ENCODE measurements at places on chromosomes 2 and 18.

DNA sequence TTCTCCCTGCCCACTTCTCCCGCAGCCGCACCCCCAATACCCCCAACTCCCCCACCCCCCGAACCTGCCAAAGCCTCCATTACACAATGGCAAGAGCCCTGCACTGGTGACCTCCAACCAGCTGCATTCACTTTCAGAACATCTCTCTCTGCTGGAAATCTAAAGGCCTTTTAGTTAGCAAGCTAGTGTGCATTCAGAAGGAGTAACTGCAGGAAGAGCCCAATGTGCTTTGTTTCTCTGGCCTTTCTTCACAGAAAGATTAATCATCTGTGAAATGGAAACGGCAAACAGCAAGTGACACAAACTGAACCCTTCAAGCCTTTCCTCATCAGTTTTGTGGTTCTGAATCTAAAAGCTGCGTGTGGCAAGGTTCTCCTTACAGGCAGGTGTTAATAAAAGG is 124.2 kb downstream of the OLA1 start:
- no peak for DNase-seq

DNA sequence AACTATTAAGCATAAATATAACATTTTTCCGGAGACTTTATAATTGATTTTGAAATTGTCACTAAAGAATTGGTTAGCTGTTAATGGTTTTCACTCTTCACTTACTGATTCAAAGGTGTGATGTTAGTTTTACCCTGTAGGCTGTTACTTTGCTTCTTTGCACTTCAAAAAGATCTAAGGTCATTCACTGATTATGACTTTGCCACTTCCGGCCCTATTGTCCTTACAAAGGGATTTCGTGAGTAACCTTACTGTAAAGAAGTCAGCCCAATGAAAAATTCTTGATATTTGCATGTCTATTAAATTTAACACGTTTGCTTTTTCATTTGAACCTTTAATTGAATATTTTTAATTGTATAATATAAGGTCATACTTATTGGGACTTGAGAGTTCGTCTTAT is 61.4 kb downstream of the GREB1L start:
- no peak for DNase-seq

- DNase-seq = no peak
Observed at GRCh38 chr18:67597759-67598158, 81.2 kb upstream of the DSEL start.

DNA sequence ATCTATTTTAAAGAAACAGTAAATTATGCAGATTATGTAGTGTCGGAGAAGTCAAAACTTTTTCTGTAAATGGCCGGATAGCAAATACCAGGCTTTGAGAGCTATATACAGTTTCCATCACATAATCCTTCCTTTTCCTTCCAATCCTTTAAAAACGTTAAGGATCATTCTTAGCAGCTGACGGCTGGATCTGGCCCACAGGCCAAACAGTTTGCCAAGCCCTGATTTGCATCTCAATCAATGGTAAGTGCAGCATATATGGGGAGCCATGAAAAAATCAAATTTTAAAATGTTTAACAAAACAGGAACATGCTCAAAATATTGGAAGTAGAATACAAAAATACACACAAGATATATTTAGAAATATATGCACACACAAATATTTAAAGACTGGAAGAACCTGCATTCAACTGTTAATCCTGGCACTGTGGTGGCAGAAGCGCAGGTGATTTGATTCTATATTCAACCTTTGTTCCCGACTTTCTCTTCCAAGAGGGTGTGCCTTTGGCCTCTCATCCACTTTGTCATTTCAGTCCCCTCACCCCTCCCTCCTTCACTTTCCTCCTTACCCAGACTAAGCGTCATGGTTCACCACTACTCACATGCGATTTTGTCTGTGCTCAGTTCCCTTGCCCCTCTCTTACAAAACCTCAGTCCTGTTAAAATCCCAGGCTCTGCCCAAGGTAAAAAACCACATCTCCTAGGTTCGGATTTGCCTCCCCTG is 27.3 kb downstream of the NDUFA10 start:
- no peak for DNase-seq

DNA sequence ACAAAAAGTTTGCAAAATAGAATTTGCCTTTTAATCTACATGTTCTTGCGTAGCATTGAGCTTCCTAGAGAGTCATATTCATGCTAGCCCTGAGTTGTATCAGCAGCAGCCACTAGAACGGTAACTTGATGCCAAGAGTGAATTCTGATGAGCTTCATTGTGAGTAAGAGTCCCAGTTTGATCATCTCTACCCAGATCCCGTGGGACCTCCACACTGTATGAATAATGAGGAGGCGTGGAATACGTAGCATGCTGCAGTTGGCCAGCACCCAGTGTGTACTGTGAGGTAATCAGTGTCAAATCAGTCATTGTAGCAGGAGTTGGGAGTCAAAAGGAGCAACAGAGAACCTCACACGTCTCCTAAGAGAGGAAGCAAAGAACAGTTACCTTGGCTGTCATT is 197.9 kb downstream of the NEDD4L start:
- DNase-seq = no peak

All from CD4-positive, alpha-beta T cell treated with Interleukin-15 for 4 hours (primary cell).